Astrocyte of the cerebellum (primary cell): ENCODE measurements at places on chromosomes 12 and 14.

- no peak for DNase-seq
Observed at GRCh38 chr14:86675059-86675458, 1145.1 kb downstream of the FLRT2 start.

DNA sequence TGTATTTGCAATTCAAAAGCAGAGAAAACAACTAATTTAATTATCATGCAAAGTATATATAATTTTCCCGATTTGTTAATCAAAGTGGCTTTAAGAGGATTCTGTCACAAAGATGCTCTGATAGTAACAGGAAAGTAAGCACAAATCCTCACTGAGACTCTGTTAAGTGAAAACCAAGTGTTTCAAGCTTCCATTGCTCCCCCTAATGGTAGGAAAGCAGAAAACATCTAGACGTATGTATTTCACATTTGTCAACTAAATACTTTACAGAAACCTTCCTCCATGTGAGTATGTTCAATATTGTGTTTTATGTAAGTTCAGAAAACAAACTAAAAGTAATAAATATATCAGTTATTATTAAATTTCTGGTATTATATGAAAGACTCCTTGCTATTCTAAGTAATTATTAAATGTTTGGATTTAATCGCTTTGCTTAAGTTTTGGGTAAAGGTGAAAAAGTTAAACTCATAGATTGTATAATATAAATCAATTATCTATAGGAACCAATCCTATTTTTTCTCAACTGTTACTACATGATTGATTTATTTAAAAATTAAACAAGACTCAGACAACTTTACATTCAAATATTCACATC, 1.5 kb upstream of the NTS start:
- DNase-seq: peak; percentile 49

DNA sequence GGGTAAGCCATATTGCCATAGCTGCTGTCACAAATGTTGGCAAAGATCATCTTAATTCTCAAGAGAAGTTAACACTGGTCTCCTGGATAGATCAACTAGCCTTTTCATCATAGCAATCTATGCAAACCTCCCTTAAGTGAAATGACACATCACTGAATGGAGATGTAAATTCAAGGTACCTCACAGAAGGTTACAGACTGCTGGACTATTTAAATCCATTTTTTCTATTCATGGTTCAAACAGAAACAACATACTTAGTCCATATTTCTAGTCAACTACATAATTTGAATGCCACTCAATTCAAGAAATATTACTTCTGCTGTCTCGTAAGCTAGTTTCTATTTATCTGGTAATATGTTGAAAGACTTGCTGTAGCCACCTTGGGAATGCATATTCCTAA, 748.3 kb downstream of the C12orf50 start:
- DNase-seq: no peak

- no peak for DNase-seq
Observed at GRCh38 chr14:83120187-83120586, 1586.5 kb upstream of the SEL1L start.

DNA sequence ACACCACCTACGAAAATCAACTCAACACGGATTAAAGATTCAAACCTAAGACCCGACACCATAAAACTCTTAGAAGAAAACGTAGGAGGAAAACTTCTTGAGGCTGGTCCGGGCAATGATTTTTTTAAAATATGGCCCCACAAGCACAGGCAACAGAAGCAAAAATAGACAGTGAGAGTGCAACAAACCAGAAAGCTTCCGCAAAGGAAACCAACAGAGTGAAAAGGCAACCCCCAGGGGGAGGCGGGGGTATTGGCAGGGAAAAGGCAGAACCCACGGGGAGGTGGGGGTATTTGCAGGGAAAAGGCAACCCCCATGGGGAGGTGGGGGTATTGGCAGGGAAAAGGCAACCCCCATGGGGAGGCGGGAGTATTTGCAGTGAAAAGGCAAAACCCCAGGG, 20.5 kb upstream of the FBRSL1 start:
- no peak for DNase-seq

GRCh38 chr14:21860172-21860571, 186.6 kb upstream of the OR4E1 start:
- no peak for DNase-seq

DNA sequence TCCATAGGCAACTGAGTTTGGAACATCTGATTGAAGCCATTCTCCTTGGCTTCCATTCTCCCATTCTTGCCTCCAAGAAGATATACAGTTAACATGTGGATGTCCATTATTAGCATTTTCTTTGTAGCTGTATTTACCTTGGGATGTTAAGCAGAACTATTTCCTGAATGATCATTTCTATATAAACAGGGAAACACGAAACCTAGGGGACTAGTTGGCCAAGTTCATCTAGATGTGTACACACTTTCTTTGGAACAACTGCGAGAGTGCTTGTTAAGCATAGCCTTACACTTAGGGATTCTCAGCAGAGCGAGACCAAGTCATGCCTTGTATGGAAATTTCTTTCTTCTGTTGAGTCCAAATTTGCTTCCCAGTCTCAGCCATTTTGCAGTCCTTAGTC, 42.1 kb downstream of the DRAM1 start:
- no peak for DNase-seq

GRCh38 chr12:28961948-28962384, 187.1 kb upstream of the FAR2 start:
- no peak for DNase-seq

DNA sequence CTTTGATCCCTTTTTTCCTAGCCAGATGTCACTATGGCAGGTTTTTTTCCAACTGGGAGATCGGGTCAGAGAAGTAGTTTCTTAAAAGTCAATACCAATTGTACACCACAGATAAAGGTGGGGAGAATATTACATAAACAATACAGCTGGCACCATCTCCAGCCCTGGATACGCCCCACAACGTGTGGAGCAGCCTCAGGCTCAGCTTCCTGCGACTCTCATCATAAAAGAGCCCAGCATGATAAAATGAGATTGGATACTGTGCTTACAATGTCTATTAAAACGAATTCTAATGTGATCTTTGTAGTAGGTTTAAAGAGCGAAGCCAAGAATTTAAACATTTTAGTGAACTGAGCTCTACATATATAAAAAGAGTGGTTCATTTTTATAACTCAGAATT, 21.5 kb downstream of the EFCAB11 start:
- DNase-seq: no peak

DNA sequence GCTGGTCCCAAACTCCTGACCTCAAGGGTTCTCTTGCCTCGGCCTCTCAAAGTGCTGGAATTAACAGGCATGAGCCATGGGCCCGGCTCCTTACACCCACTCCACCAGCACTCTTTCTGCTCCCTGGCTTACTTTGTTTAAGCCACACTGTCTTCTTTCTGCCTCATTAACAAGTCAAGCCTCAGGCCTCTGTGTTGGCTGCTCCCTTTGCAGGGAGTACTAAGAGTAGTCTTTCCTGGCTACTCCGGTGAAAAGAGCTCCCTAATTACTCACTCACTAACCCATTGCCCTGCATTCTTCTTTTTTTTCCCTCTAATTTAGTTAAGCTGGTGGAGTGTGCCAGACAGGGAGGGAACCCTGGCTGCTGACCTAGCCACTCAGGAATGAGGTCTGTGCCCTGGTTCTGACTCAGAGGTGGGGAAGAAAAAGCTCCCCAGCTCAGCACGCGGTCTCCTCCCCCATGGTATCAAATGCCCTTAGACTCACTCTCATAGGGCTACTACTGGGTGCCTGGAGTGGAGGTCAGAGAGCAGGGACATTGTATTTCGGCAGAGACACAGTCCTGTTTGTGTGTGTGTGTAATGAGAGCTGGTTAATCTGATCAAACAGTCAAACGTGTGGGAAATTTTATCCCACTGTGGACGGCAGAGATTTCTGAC, 19.8 kb downstream of the GALNT6 start:
- peak; percentile 96 for DNase-seq

DNA sequence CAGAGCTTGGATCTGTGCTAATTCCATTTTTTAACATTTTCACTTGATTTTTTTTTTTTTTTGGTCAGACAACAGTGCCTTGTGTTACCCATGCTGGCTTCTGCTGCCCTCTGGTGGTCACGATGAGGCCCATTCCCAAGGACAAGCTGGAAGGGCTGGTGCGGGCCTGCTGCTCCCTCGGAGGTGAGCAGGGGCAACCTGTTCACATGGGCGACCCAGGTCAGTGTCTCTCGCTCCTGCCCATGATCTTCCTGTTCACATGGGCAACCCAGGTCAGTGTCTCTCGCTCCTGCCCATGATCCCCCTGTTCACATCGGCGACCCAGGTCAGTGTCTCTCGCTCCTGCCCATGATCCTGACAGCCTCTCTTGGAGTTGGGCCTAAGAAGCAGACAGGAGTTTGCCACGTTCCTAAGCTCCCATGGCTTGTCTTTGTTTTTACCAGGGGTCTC, 59.4 kb downstream of the DGLUCY start:
- peak; percentile 65 for DNase-seq

DNA sequence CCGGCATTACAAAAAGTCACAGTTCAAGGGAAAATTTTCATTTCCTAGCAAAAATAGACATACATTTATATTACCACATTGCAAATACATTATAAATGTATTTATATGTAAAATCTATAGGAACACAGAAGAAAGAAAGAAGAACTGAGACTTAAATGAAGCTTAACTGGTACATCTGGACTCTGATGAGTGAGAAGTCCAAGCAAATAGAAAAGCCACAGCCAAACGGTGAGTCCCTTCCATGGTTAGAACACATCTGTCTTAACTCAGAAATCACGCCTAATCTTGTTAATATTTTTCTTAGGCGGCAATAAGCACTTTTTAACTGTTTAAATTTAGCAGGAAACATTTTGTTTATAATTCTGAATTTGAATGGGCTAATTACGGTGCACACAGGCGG, 9.4 kb upstream of the KLRB1 start:
- DNase-seq: no peak

DNA sequence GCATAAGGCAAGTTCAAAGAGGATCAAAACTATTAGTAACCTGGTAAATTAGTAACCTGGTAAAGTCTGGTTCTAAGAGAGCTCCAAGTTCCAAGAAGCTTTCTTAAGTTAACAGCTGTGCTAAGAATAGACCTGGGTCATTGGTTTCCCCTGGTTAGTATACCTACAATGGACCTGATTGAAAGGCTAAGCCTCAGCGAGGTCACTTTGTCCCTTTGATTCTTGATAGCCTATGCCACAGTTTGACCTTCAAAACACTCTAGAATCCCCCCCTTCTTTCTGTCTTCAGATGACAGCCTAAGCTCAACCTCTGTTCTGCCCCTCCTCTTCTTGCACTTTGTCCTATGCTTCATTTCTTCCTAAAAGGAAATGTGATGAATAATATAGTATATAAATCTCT, 53.0 kb downstream of the LLPH start:
- no peak for DNase-seq

DNA sequence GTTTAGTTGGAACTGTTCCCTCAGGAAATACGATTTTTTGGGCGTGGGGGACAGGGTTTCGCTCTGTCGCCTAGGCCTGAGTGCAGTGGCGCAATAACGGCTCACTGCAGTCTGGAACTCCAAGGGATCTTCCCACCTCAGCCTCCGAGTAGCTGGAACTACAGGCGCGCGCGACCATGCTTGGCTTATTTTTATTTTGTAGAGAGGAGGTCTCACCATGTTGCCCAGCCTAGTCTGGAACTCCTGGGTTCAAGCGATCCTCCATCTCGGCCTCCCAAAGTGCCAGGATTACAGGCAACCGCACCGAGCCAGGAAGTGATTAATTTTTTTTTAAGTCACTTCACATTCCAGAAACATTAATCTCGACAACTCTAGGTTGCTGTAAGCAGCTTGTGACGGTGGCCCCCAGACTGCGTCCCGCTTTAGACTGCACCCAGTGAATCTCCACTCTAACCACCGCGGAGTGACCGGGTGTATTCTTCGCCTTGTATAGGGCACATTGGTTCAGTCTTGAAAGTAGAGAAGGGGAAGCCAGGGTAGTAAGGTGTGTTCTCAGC, 830 bp upstream of the MIS18BP1 start:
- DNase-seq: no peak

DNA sequence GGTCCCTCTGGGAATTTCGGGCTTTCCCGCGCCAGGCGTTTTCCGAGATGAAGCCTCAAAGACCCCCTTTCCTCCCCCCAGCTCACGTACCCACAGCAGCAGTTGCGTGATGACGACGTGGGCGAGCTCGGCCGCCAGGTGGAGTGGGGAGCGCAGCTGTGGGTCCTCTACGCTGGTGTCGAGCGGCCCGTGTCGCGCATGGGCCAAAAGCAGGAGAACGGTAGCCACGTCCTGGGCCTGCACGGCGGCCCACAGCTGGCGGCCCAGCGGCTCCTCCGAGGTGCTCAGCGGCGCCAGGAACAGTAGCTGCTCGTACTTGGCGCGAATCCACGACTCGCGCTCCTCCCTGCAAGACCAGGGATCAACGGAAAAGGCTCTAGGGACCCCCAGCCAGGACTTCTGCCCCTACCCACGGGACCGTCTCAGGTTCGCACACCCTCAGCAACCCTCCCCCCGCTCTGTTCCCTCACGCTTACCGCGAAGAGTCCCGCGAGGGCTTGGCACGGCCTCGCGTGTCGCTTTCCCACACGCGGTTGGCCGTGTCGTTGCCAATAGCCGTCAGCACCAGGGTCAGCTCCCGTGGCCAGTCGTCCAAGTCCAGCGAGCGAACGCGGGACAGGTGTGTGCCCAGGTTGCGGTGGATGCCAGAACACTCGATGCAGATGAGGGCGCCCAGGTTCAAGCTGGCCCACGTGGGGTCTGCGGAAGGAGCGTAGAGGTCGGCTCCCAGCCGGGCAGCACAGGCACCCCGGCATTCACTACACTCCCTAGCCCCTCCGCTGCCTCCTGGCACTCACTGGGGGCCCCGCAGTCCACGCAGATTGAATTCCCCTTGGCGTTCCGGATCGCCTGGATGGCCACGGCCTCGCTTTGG, 11.4 kb downstream of the AGAP2 start:
- DNase-seq: no peak

- no peak for DNase-seq
Observed at GRCh38 chr12:106248312-106248845, 559 bp upstream of the CKAP4 start.

GRCh38 chr12:59067083-59067482, 146.8 kb upstream of the LRIG3 start:
- peak; percentile 40 for DNase-seq

GRCh38 chr12:89179983-89180382, 172.3 kb downstream of the DUSP6 start:
- DNase-seq: peak; percentile 22

GRCh38 chr12:29164477-29165393, 15.7 kb downstream of the FAR2 start:
- DNase-seq: peak; percentile 36

GRCh38 chr12:132052196-132052932, 91.8 kb downstream of the DDX51 start:
- DNase-seq: no peak

DNA sequence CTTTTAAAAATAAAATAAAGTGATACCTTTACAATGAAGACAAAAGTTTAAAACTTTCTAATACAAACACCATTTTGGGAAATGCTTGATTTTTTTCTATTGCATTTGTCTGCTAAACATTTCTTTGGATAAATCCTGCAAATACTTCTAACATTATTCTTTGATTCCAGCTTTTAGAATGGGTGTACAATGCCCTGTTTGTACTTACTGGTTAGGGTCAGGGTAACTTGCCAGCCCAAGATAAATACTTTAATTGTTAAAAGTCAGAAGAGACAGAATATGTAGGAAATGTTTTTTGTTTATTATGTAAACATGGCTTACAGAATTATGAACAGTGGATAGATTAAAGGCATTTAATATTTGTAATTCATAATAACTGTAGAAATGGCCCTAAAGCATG, 60.5 kb downstream of the WASHC4 start:
- no peak for DNase-seq
